ENCODE measurements at places on chromosomes 1 and 21.

GRCh38 chr1:197197430-197197997 lies 51.0 kb upstream of the ASPM start:
- H3K4me1 ChIP-seq = peaks cover 76% of the 10 kb centered on the region
- no peaks in the 10 kb centered on the region for H3K36me3 ChIP-seq
- H3K27ac ChIP-seq = no peak overlapping the region
- no peak for DNase-seq

DNA sequence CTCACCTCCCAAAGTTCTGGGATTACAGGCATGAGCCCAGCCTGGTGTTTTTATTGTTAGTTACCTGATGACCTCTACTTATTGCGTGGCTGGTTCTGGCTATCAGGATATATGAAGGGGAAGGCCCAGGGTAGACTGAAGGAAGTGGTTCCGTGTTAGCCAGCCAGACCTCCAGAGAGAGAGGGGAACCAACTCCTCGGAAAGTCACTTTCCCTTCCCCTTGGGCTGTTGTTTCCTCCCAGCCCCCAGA lies 2.5 kb upstream of the RCSD1 start:
- peaks cover 53% of the 10 kb centered on the region for H3K4me1 ChIP-seq
- H3K27me3 ChIP-seq = no peaks in the 10 kb centered on the region
- no peaks in the 10 kb centered on the region for H3K36me3 ChIP-seq
- DNase-seq = no peak
- H3K27ac ChIP-seq = peak overlapping the region; percentile 90
- H3K4me3 ChIP-seq = peak overlapping the region; percentile 74

GRCh38 chr21:43269957-43270705 lies 101.3 kb downstream of the CRYAA start:
- H3K36me3 ChIP-seq = no peaks in the 10 kb centered on the region
- no peak overlapping the region for H3K27ac ChIP-seq
- H3K4me3 ChIP-seq = no peak overlapping the region
- peaks cover 6% of the 10 kb centered on the region for H3K27me3 ChIP-seq

GRCh38 chr21:14751602-14752344 lies 205.7 kb upstream of the SAMSN1 start:
- H3K36me3 ChIP-seq = no peaks in the 10 kb centered on the region
- no peaks in the 10 kb centered on the region for H3K4me1 ChIP-seq
- no peaks in the 10 kb centered on the region for H3K27me3 ChIP-seq
- no peak for DNase-seq

DNA sequence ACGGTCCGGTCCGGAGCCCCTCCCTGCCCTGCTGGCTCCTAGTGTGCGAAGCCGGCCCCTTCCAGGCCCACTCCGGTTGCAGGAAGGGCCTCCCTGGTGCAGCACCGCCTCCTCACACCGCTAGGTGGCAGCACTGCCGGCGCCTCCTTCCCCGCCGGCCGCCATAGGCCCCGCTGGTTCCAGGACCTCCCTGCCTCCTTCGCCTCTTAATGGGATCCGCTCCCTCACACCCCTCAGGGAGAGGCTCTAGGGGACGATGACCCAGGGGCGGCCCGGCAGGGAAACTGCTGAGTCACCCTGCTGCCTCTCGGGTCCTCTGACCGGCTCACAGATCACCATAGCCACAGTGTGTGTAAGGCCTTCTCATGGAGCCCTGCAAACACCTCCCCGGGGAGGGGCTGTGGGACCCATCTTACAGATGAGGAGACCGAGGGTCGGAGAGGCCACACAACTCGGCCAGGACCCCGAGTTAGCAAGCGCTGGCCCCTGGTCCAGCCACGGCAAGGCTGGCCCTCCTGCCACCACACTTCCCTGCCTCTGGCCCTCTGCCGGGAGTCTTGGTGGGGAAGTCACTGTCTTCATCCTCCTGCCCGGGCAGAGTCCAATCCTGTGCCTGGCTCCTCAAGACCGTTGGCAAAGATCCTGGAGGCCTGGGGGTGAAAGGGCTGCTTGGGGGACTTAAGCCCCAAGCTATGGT lies 1.6 kb upstream of the AJAP1 start:
- no peaks in the 10 kb centered on the region for H3K36me3 ChIP-seq
- no peak overlapping the region for H3K27ac ChIP-seq
- peaks cover 6% of the 10 kb centered on the region for H3K27me3 ChIP-seq
- no peak overlapping the region for H3K4me3 ChIP-seq

Data from CD4-positive, alpha-beta memory T cell (primary cell).